Stomach (tissue), 19 donors: ENCODE measurements at places on chromosomes 6 and 20. TPM values are rescaled to one million over a fixed set of nuclear protein-coding genes. Genes with fewer than 3 reads are reported as not detected.

GRCh38 chr20:63964412-63964811, 5.3 kb downstream of the ZNF512B start:
- H3K27ac ChIP-seq = no peak overlapping the region
- no peak overlapping the region for H3K4me3 ChIP-seq
- peaks cover 15% of the 10 kb centered on the region for H3K4me1 ChIP-seq
- DNase-seq = peak; percentile 3
- H3K36me3 ChIP-seq = peaks cover 75% of the 10 kb centered on the region

TBC1D7 gene
- 8.2 TPM for polyA plus RNA-seq

MYLK2 gene
- 0.31 TPM for polyA plus RNA-seq

C6orf141 gene
- 4.5 TPM for polyA plus RNA-seq

DNA sequence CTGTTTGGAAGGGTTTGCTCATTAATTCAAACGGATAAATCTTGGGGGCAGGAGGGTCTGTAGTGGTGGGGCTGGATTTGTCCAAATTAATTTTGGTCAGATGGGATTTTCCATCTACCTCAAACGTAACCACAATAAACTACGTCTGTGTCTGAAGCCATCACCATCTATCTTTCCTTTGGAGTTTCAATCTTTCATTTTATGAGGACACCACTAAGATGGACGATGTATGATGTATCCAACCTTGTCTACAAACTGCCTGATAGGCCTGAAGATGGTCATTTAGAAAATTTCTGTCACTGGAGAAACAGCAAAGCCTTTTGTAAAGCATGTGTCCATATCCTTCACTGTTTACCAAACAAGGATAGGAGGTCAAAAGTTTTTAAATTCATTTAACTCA, 138.6 kb upstream of the MARCKS start:
- no peaks in the 10 kb centered on the region for H3K36me3 ChIP-seq
- H3K4me3 ChIP-seq = no peak overlapping the region
- H3K27ac ChIP-seq = no peak overlapping the region
- H3K27me3 ChIP-seq = no peaks in the 10 kb centered on the region

GRCh38 chr6:29516108-29516507, 28.4 kb upstream of the MAS1L start:
- no peak overlapping the region for H3K4me3 ChIP-seq
- H3K4me1 ChIP-seq = no peaks in the 10 kb centered on the region
- no peaks in the 10 kb centered on the region for H3K36me3 ChIP-seq
- no peaks in the 10 kb centered on the region for H3K27me3 ChIP-seq

DNA sequence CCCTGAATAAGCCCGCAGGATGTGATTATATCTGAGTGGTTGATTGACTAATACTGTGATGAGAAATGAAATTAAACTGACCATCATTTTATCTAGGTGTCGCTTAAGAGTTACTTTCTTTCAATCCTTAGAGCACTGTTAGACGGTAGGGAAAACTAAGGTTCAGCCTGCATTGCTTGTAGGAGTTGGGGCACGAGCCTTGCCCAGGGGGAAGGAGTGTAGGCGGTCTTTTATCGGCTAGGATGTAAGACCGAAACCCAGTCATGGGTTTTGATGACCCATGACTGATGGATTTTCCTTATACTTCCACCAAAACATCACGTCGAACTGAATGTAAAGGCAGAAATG, 392 bp upstream of the TASP1 start:
- H3K27me3 ChIP-seq = no peaks in the 10 kb centered on the region
- H3K36me3 ChIP-seq = no peaks in the 10 kb centered on the region
- H3K4me1 ChIP-seq = no peaks in the 10 kb centered on the region
- H3K4me3 ChIP-seq = peak overlapping the region; percentile 89

DNA sequence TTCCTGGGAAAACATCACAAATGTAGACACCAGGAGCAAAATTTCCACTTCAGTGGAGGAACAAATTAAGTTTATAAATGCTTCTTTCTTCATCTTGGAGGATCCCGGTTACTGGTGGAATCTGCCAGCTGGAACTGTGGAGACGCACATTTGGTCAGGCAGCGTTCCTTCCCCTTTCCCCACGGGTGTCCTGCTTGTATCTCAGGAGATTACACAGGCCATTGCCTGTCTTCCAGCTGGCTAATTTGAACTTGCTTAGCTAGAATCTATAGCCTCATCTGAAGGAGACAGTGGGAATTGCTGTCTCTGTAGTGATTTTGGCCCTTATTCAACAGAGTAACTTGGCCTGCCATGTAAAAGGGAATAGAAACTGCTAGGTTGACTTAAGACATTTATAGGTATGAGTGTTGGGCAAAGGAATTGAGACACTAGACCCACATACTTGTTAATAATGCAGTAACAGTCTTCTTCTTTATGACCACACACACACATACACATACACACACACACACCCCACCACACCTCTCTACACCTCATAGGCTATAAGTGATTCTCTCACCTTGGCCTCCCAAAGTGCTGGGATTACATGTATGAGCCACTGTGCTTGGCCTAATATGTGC, 34.4 kb downstream of the TSBP1 start:
- H3K27me3 ChIP-seq = no peaks in the 10 kb centered on the region
- no peak overlapping the region for H3K4me3 ChIP-seq
- no peaks in the 10 kb centered on the region for H3K4me1 ChIP-seq
- H3K27ac ChIP-seq = no peak overlapping the region

DNA sequence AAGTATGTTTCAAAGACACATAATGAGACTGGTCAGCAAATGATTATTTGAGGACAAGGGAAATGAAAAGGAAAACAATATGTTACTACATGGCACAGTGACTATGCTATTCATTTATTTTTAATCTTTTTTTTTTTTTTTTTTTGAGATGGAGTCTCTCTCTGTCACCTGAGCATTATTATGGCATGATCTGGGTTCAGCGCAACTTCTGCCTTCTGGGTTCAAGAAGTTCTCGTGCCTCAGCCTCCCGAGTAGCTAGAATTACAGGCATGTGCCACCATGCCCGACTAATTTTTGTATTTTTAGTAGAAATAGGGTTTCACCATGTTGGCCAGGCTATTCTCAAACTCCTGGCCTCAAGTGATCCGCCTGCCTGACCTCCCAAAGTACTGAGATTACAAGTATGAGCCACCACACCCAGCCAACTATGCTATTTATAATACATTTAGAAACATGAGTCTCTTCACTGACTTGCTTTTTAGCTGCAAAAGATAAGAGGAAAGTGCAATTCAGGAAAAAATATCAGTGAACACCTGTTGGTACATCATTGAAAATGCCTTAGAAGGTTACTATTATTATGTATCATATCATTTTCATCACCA, 3.4 kb downstream of the CALHM4 start:
- no peaks in the 10 kb centered on the region for H3K36me3 ChIP-seq
- DNase-seq = no peak
- peaks cover 14% of the 10 kb centered on the region for H3K4me1 ChIP-seq
- H3K27me3 ChIP-seq = no peaks in the 10 kb centered on the region
- no peak overlapping the region for H3K27ac ChIP-seq

- no peak overlapping the region for H3K4me3 ChIP-seq
- H3K4me1 ChIP-seq = no peaks in the 10 kb centered on the region
- no peaks in the 10 kb centered on the region for H3K27me3 ChIP-seq
- peak; percentile 8 for DNase-seq
- no peak overlapping the region for H3K27ac ChIP-seq
Measured at GRCh38 chr20:42706759-42707158, 482.9 kb downstream of the PTPRT start.

ISM1 gene
- 1.9 TPM for polyA plus RNA-seq

MYB gene
- polyA plus RNA-seq = 1.2 TPM

- H3K27me3 ChIP-seq = peaks cover 4% of the 10 kb centered on the region
- no peaks in the 10 kb centered on the region for H3K36me3 ChIP-seq
- peak within 1 kb of the TSS; percentile 61 for H3K4me3 ChIP-seq
- peak; percentile 73 for DNase-seq
Measured at GRCh38 chr20:46709459-46710152, at the start of gene SLC2A10. Gene SLC2A10, plus strand, starts transcription at chr20:46709649. Its CDS starts 88 bp downstream, at chr20:46709737.

GRCh38 chr6:35259948-35260590, 534 bp downstream of the ZNF76 start:
- H3K27ac ChIP-seq = peak overlapping the region; percentile 97
- peak; percentile 69 for DNase-seq
- peaks cover 65% of the 10 kb centered on the region for H3K4me1 ChIP-seq
- peak overlapping the region; percentile 68 for H3K4me3 ChIP-seq

DNA sequence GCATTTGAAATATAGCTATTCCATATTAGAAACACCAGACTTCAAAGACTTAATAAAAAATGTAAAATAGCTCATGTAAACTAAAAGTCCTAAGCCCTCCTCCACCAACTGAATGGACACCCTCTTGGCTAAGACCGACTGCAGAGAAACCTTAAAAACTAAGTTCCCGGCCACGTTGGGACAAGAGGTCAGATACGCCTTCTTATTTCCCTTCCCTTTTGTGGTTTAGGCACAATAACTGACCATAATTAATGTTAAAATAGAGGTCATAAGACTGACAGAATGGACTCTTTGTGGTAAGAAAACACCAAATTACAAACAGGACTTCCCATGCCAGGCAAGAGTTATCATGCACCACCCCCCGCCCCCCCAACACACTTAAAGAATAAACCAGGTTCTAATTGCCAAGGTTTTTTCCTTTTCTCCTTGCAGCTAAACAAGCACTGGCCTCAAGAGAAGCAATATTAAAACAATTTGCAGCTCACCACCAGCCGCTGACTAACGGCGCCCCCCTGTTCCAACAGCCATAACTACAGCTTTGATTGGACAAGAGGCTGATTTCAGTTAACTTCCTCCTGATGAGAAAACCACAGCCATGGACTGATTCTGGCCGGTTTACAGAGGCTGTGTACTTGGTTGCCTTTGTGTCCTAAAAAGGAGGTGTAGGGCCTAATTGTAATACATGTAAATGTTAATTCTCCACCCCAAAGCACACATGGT, 10.7 kb upstream of the LAMP5 start:
- H3K27me3 ChIP-seq = peaks cover 29% of the 10 kb centered on the region
- no peaks in the 10 kb centered on the region for H3K36me3 ChIP-seq
- H3K27ac ChIP-seq = no peak overlapping the region
- H3K4me3 ChIP-seq = no peak overlapping the region
- peaks cover 12% of the 10 kb centered on the region for H3K4me1 ChIP-seq

ENPP5 gene
- 1.0 TPM for polyA plus RNA-seq
